ENCODE measurements at places on chromosomes 6 and 20. TPM values are rescaled to one million over a fixed set of nuclear protein-coding genes. Genes with fewer than 3 reads are reported as not detected.

DNA sequence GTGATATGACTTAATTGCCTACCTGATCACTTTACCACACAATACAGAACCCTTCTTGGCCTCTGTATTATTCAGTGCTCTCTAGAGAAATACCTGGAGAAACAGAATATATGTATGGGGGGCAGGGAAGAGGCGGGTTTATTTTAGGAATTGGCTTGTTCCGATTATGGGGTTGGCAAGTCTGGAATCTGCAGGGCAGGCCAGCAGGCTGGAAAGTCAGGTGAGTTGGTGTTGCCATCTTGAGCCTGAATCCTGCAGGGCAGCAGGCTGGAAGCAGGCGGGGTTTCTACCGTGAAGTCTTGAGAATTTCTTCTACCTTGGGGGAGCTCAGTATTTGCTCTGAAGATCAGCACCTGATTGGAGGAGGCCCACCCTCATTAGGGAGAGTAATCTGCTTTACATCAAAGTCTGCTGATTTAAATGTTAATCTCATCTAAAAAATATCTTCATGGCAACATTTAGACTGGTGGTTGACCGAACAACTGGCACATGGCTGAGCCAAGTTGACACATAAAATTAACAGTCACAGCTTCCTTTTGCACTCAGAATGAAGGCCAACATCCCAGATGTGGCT lies 193.9 kb downstream of the ZDHHC14 start:
- H3K27me3 ChIP-seq = no peaks in the 10 kb centered on the region
- H3K4me1 ChIP-seq = no peaks in the 10 kb centered on the region
- no peak for DNase-seq
- H3K36me3 ChIP-seq = no peaks in the 10 kb centered on the region
- no peak overlapping the region for H3K27ac ChIP-seq

DNA sequence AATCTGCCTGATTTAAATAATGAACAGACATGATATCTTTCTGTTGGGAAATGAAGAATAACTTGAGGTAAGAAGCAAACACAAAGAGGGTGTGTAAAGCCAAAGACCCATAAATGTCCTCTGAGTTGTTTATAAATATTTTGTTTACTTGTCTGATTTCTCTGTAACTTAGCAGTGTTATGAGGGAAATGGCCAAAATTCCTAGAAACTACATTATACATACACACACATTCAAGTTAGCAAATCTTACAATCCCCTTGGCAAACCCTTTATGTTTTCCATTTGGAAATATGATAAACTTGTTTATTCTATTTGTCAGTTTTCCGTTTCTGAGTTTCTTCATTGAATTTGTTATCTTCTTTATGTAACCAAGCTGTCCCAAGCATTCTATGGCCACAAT lies 81.4 kb upstream of the TCF21 start:
- H3K27ac ChIP-seq = no peak overlapping the region
- no peaks in the 10 kb centered on the region for H3K27me3 ChIP-seq
- H3K36me3 ChIP-seq = no peaks in the 10 kb centered on the region
- no peak overlapping the region for H3K4me3 ChIP-seq
- no peaks in the 10 kb centered on the region for H3K4me1 ChIP-seq
- DNase-seq = peak; percentile 96

DNA sequence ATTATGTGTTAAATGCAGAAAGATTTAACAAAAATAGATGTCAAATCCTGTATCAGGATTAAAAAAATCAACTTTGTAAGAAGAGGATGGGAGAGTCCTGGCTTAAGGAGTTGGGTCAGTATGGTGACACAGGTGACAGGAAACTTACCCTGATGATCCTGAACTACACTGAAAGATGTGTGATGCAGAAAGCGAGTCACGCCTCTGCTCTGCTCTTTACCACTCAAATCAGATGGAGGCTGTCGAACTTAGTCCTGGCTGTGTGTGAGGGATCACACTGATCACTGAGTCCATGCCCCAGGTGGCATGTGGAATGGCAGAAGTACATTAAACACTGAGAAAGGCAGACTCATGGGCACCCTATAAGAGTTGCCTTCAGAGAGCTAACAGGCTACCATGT lies 92.9 kb downstream of the GJA10 start:
- no peak for DNase-seq
- no peaks in the 10 kb centered on the region for H3K27me3 ChIP-seq
- no peak overlapping the region for H3K27ac ChIP-seq
- H3K4me1 ChIP-seq = no peaks in the 10 kb centered on the region
- no peaks in the 10 kb centered on the region for H3K36me3 ChIP-seq

DNA sequence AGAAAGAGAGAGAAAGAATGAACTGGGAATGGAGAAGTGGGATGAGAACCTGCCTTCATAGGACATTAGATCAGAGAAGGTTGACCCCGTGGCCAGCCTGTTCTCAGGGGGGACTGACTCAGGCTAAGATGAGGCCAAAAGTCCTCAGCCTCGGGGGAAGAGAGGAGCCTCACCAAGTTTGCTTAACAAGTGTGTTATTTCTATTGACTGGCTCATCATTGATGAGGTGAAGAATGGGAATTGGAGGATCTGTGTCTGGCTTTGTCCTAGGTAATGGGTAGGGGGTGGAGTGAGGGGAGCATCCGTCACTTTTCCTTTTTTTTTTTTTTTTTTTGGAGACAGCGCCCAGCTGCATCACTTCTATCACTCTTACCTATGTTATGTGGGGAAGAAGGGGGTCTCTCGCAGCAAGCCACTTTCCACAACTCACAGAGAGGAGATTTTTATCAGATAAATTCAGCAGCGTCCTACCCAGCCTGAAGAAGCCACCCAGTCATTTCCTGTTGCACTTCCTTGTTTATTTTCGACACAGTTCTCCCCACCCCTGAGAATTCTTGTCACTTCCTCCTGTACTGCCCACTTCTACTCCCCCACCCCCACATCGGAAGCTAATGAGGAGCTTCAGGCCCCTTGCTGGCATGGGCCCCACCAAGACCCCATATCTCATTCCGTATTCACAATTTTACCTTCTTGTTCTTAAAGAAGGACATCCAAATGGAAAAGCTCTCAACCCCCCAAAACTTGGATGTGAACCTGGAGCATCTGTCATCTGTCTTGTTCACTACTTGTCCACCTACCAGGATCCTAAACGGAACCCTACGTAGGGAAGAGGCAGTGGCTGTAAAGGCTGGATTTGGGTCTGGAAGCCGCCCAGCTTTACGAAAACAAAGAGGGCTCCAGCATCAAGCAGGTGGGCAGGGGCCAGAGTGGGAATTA lies 2.8 kb upstream of the RNASET2 start:
- H3K27ac ChIP-seq = peak overlapping the region; percentile 83
- H3K4me1 ChIP-seq = no peaks in the 10 kb centered on the region
- no peaks in the 10 kb centered on the region for H3K36me3 ChIP-seq
- DNase-seq = no peak
- H3K4me3 ChIP-seq = no peak overlapping the region

GRCh38 chr20:57342829-57343228 lies 8.2 kb upstream of the RAE1 start:
- H3K27me3 ChIP-seq = no peaks in the 10 kb centered on the region
- H3K36me3 ChIP-seq = no peaks in the 10 kb centered on the region
- no peak overlapping the region for H3K4me3 ChIP-seq

DNA sequence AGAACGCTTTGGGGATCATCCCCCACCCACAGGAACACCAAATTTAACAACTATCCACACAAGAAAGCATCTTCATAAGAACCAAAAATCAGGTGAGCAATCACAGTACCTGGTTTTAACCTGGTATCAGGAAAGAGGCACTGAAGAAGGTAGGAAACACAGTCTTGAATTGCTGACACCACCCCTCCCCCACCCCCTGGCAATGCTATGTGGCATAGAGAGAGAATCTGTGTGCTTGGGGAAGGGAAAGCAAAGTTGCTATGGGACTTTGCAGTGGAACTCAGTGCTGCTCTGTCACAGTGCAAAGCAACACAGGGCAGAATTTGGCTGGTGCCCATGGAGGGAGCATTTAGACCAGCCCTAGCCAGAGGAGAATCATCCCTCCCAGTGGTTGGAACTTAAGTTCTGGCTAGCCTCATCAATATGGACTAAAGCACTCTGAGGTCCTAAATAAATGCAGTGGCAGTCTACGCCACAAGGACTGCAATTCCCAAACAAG lies 565.5 kb downstream of the EPM2A start:
- H3K27ac ChIP-seq = no peak overlapping the region
- H3K4me1 ChIP-seq = no peaks in the 10 kb centered on the region

DNA sequence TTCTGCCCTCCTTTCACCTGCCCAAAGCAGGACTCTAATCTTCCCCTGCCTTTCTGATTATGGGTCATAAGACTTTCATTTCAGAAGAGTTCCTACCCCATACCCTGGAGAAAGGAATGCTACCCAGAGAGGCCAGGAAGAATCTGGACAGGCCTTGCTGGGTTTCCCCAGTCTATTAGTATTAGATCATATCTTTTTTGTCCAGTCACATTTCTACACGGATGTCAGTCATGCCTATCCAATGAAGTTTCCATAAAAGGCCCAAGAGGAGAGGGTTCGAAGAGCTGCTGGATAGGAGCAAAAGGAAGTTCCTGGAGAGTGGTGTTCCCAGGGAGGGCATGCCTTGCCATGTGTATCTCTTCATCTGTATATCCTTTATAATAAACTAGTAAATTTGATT lies 3.2 kb downstream of the POLH start:
- no peaks in the 10 kb centered on the region for H3K27me3 ChIP-seq
- H3K36me3 ChIP-seq = peaks cover 13% of the 10 kb centered on the region

- no peaks in the 10 kb centered on the region for H3K27me3 ChIP-seq
- no peaks in the 10 kb centered on the region for H3K4me1 ChIP-seq
- no peak for DNase-seq
- no peak overlapping the region for H3K4me3 ChIP-seq
- no peaks in the 10 kb centered on the region for H3K36me3 ChIP-seq
These were observed 118.6 kb downstream of the PLCB1 start for GRCh38 chr20:8250539-8251200.

DNA sequence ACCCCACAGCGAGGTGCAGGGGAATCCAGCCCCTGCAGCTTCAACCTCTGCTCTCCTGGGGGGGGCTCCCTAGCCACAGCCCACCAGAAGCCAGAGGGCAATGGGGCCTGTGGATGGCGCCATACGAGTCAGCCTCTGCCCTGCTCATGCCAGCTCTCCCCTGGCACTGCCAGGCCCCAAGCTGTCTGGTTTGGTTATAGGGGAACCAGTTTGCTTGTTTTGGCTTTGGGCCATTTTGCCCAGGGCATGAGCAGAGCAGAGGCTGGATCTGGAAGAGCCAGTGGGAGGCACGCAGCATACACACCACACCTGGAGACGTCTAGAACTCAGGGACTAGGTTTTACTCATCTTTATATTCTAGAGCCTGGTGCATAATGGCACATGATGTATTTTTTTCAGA lies 66.7 kb upstream of the SLC22A16 start:
- H3K36me3 ChIP-seq = no peaks in the 10 kb centered on the region
- H3K4me1 ChIP-seq = peaks cover 3% of the 10 kb centered on the region
- no peaks in the 10 kb centered on the region for H3K27me3 ChIP-seq
- no peak overlapping the region for H3K4me3 ChIP-seq
- no peak overlapping the region for H3K27ac ChIP-seq
- DNase-seq = no peak

GRCh38 chr20:41387444-41387851 lies 20.8 kb upstream of the EMILIN3 start:
- no peak for DNase-seq
- H3K27me3 ChIP-seq = no peaks in the 10 kb centered on the region
- no peaks in the 10 kb centered on the region for H3K36me3 ChIP-seq

DNA sequence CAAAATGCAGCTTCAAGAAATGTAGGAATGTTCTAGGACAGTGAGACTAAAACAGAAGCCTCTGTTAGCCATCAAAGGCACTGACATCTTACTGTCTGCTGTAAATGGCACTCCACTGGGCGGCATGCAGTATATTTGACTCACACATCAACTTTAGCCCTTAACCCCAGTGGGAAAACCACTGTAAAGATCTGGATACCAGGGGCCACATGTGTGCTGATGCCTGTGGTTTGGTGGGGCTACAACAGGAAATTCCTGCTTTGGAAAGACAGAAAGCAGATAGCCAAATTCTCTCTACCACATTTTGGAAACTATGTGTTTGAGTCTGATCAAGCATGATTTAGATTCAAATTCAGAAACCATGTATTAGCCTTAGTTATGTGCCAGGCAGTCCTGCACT lies 4.3 kb downstream of the PFDN4 start:
- DNase-seq = no peak
- H3K4me3 ChIP-seq = no peak overlapping the region
- peaks cover 5% of the 10 kb centered on the region for H3K36me3 ChIP-seq
- no peak overlapping the region for H3K27ac ChIP-seq

XKR7 gene
- total RNA-seq = 0.12 TPM

All from lung (tissue), 17 donors.